ENCODE measurements at places on chromosomes 13 and 19.

GRCh38 chr13:42652642-42653415, 78.9 kb downstream of the TNFSF11 start:
- DNase-seq = no peak

DNA sequence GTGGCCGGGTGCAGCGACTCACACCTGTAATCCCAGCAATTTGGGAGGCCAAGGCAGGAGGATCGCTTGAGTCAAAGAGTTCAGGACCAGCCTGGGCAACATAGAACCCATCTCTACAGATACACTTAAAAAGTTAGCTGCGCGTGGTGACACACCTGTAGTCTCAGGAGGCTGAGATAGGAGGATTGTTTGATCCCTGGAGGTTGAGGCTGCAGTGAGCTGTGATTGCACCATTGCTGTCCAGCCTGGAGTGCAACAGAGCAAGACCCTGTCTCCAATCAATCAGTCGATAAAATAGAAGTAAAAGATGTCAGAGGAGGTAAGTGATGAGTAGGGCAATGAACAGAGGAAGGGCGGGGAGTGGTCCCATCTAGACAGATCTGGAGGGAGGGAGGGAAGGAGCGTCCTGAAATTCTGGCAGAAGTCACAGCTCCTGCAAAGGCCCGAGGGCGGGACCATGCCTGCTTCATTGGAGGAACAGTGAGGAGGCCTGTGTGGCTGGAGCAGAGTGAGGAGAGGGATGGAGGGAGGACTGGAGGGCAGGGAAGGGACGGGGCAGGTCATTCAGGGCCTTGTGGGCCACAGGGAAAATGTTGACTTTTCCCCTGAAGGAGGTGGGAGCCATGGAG, 9.7 kb downstream of the SMIM24 start:
- no peak for DNase-seq

- no peak for DNase-seq
Observed at GRCh38 chr13:39918620-39919236, 263.3 kb downstream of the COG6 start.

DNA sequence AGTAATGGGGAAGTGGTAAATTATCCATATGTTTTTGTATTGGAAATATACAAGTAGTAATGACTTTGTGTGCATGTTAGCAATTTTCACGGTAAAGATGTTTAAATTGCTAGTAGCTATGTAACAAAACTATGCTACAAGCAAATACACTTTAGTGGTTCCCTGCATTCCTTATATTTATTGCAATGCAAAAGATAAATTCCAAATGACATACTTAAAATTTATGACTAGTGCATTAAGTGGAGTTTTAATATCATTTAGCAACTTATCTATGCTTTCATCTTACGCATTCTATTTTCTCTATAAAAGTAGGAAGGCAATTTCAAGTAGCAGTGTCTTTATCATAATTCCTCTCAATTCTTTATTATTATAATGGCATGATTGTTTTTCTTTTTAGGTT, 482.8 kb downstream of the SLITRK5 start:
- DNase-seq = no peak

GRCh38 chr13:72643311-72643989, 84.0 kb downstream of the MZT1 start:
- DNase-seq = no peak

DNA sequence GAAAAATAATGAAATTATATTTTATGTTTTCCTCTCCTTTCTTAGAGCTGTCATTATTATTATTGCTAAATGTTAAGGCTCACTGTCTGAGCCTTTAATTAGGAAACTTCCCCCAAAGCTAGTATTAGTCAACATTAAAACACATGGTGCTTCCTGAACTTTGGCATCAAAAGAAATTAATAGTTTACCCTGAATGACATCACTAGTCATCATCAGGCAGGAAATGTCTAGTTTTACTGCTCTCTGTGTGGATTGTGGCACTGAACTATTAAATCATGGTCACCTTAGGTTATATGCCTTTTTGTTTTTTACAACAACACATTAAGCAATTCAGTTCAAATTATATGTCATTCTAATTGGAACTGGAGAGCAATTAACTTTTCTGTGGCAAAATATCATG, 595.5 kb downstream of the SLITRK1 start:
- DNase-seq = no peak

- no peak for DNase-seq
Observed at GRCh38 chr13:72504131-72504841, 223.1 kb downstream of the MZT1 start.

- DNase-seq = no peak
Observed at GRCh38 chr13:32443111-32443510, 15.2 kb upstream of the N4BP2L1 start.

- no peak for DNase-seq
Observed at GRCh38 chr19:33404506-33405253, 31.2 kb downstream of the CEBPG start.

DNA sequence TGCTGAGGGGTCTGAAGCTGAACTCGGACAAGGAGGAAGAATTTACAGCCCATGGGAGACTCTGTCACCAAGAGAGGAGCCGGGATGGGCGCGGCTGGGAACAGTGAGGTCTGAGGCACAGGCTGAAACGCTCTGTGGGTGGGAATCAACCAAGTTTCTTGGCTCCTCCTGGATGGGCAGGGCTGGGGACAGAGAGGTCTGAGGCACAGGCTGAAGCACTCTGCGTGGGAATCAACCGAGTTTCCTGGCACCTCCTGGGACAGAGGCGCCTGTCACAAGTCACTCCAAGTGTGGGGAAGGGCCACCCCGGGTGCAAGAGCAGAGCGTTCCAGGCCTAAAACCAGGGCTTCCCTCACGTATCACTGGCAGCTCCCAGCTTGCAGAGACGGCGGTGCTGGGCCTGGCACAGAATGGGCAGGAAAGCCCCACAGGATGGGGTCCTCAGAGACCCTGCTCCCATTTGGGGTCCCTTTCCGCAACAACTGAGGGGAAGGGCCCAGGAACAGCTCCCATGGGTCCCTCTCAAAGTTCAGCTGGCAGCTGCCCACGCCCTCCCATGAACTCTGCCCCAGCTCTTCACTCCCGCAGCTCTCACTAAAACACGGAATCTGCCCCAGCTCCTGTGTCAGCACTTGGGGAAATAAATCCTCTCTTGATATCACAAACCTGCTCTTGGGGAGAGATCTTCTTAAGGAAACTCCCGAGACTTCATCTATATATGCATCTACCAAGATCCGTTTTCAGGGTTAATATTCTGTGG, 18.5 kb downstream of the AP3D1 start:
- DNase-seq = no peak

DNA sequence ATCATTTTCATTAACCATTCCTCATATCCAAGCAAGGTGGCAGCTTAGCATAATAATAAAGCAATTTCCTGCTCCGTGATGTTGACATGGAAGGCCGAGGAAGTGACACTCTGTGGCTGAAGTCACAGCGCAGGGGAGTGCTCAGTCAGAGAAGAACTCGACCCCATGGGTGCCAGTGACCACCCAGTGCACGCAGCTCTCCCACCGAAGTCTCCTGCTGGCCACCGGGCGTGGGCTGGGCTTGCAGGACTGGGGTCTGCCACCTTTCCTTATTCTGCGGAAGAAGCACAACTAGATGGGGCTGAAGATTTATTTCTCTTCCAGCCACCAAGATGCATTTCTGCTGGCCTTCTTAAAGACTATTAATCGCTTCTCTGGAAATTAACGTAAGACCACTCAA, 132.1 kb upstream of the SPACA7 start:
- DNase-seq = no peak

DNA sequence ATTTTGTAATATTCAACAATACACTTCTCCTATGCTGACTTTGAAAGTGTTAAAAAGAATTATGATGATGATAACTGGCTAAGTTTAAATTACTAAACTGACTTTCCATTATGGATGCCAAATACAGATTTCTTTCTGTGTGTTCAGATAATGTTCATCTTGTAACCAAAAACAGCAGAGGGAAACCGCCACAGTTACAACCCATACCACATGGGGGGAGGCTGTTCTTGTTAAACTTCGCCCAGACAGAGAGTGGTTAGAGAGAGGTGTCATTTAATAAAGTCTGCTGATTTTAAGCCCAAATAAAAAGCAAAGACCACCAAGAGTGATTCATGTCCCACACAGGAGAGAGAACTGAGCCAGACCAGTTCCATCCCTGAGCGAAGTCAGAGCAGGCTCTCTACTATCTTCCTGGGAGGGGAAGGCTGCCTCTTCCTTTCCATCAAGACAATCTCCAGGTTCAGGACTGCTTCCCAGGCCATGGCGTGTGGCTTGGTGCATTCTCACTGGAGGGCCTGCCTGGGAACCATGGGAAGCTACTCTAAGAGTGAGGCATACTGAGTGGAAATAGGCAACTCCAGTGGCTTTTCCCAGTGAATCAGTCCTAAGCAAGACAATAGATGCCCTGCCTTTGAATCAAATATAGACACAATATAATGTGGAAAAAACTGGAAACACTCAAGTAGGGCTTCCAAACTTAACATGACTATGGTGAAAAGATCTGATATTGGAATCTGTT, 18.2 kb downstream of the EFNB2 start:
- DNase-seq = no peak

- no peak for DNase-seq
Observed at GRCh38 chr13:91896547-91896946, 498.1 kb downstream of the GPC5 start.

GRCh38 chr13:73981595-73981994, 152.6 kb downstream of the KLF12 start:
- DNase-seq = no peak

DNA sequence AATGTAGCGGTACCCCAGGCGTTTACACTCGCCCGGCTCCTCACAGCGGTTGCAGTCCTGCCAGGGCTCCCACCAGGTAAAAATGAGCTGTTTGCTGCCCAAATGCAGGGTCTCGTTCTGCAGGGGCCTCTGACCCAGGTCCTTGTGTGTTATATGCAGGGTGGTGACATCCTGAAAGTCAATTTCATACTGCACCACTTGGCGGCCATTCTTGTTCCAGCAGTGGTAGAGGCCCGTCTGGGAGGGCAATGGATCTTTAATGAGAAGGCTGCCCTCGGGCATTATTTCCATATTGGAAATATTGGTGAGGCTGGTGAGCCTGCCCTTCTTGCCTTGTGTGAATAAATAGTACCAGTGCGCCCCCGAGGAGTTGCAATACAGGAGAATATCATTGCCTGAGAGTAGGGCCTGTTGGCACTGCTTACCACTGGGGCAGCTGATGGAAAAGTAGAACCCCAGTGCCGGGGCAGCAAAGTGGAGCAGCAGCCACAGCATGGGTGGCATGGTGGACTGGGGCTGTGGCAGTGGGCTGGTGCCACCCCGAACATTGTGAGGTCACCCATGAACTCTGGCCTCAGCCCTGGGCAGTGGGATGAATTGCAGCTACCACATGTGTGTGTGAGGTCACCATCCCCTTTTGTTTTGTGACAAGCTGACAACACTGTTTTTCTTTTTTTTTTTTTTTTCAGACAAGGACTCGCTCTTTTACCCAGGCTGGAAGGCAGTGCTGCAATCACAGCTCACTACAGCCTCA, at the start of gene FAM187B:
FAM187B (minus strand) TSS at position 563 of the 754 bp plus-strand sequence; CDS start at position 504, 59 bp downstream.
- DNase-seq = no peak

DNA sequence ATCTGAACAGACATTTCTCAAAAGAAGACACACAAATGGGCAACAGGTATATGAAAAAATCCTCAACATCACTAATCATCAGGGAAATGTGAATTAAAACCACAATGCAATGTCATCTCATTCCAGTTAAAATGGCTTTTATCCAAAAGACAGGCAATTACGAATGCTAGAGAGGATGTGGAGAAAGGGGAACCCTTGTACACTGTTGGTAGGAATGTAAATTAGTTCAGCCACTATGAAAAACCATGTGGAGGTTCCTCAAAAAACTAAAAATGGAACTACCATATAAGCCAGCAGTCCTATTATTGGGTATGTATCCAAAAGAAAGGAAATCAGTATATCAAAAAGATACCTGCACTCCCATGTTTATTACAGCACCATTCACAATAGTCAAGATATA, 24.7 kb upstream of the ZC3H13 start:
- no peak for DNase-seq

DNA sequence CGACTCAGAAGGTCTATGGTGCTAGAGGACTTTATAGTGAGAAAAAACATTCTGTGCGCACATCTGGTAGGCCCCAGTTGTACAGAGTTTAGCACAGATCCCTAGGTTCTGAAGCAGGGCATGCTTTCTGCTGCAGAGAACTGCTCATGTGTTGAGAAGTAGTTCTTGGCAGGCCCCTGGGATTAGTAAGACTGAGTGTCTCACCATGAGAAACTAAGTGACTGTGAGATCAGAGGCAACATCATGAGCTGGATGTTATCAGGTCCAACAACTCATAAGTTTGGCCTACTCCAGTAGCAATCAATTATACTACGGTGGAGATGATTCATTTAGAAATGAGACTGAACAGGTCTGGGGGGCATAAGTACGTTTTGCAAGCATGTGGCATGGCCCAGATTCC, 507.4 kb upstream of the KLF12 start:
- no peak for DNase-seq

GRCh38 chr13:113437408-113438010, 15.8 kb downstream of the ADPRHL1 start:
- DNase-seq = no peak

GRCh38 chr13:44932850-44933251, 56.4 kb downstream of the NUFIP1 start:
- no peak for DNase-seq

DNA sequence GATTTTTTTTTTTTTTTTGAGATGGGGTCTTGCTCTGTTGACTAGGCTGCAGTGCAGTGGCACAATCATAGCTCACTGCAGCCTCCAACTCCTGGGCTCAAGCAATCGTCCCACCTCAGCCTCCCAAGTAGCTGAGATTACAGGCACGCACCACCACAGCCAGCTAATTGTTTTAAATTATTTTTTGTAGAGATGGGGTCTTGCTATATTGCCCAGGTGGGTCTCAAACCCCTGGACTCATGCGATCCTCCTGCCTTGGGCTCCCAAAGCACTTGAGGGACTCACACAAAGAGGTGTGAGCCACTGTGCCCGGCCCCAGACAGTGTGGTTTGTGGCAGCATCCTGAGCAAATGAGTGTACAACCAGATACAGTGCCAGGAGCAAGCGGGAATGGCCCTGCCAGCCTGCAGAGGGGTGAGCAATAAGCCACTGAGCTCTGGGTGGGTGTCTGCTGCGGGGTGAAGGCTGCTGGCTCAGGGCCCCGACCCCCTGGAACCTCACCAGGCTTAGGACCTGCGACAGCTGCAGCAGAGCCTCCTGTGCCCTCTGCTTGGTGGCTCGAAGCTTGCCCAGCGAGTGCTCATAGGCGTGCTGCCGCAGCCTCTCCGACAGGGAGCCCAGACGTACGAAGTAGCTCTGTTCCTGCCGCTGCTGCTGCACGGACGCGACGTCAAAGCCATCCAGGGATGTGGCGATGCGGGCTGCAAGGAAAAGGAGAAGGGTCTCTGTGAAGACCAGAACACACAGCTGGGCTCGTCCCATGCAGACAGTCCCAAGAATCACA, 15.9 kb upstream of the TICAM1 start:
- no peak for DNase-seq

GRCh38 chr19:15576526-15577156, 38.4 kb upstream of the CYP4F8 start:
- no peak for DNase-seq

DNA sequence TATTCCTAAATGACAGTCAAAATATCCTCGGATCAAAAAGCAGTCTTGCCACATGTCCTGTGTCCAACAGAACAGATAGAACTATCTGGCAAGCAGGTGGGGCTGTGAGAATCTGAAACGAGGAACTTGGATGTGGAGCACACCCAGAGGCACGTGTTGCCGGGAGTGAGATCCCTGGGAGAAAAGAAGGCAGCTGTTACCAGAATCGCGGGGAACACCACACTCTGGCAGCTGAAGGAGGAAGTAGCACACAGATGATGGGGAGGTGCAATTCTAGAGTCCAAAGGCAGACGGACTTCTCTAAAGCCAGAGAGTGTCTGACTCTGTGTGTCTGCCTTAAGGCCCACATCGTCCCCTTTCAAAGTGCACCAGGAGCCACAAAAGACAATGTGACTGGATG, 22.3 kb downstream of the SLC7A1 start:
- no peak for DNase-seq

Measured in retinal pigment epithelial cell (primary cell).